ENCODE measurements at places on chromosomes 16 and 17.

DNA sequence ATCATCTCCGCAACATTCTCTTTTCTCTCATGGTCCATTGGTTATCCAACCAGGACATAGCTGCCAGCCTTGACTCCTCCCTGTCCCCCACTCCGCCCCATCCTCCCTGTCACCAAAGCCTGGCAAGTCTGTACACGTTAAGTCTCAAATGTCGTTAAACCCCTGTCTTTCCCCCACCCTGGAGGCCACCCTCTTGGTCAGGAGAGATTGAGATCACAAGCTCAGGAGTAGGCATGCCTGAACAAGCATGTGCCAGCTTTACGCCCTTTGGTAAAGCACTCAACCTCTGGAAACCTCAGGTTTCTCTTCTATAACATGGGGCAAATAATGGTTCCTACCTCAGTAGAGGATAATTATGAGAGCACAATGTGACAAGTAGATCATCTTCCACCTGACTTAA is 38.1 kb upstream of the CCL1 start:
- DNase-seq, result no peak

- no peak for DNase-seq
Observed at GRCh38 chr17:62916684-62917571, 49.1 kb upstream of the TANC2 start.

- no peak for DNase-seq
Observed at GRCh38 chr16:69477546-69477945, 53.1 kb downstream of the CYB5B start.

DNA sequence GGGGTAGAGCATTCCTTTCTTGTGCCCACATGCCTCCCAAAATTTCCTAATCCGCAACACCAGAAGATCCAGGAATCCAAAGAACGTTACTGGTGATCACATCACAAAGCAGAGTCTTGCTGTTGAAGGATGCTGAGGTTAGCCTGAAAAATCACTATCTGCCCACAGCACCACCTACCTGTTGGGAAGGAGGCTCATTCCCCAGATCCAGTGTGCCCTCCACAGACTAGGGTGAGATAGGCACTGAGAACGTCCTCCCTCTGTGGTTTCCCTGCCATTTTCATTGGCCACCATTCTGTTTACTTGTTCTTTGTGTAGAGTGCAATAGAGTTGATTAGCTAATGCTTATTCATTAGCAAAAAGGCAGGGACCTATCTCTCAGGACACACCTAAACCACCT is 30.3 kb downstream of the RCVRN start:
- no peak for DNase-seq

Measured in left hindlimb (tissue), 1 donor.